ENCODE measurements at places on chromosomes 3 and 15.

GRCh38 chr3:119810018-119810435 is 28.1 kb downstream of the NR1I2 start:
- DNase-seq = no peak

- DNase-seq = peak; percentile 14
Measured at GRCh38 chr3:135966271-135966961, 888 bp downstream of the PPP2R3A start.

GRCh38 chr3:5162102-5162501 is 25.4 kb upstream of the EDEM1 start:
- no peak for DNase-seq

- DNase-seq = no peak
Measured at GRCh38 chr3:172410702-172411477, 37.4 kb downstream of the GHSR start.

- no peak for DNase-seq
Measured at GRCh38 chr3:70988111-70988510, 595.4 kb downstream of the FOXP1 start.

- DNase-seq = no peak
Measured at GRCh38 chr15:58384667-58385066, 47.1 kb upstream of the LIPC start.

GRCh38 chr3:174466471-174467054 is 392.6 kb upstream of the NAALADL2 start:
- no peak for DNase-seq

- DNase-seq = no peak
Measured at GRCh38 chr15:98826658-98827057, 178.3 kb downstream of the IGF1R start.

- no peak for DNase-seq
Measured at GRCh38 chr3:159829539-159830227, 159.0 kb upstream of the IL12A start.

DNA sequence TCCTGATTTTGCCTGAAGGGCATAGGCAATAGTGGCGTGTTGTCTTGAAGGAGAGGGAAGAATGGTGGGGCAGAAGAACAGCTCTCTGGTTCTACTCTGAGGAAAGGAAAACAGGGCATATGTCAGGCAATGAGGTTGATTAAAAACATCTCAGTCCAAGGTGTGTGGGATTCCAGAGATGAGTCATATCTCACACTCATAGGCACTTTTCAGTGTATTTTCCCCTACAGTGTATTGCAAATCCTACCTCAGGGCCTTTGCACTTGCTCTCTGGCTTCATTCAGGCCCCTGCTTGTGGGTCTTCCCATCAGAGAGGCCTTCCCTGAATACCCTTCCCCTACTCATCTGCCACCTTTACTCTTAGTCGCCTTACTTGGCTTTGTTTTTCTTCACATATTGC is 107.8 kb downstream of the SLCO3A1 start:
- DNase-seq = no peak

DNA sequence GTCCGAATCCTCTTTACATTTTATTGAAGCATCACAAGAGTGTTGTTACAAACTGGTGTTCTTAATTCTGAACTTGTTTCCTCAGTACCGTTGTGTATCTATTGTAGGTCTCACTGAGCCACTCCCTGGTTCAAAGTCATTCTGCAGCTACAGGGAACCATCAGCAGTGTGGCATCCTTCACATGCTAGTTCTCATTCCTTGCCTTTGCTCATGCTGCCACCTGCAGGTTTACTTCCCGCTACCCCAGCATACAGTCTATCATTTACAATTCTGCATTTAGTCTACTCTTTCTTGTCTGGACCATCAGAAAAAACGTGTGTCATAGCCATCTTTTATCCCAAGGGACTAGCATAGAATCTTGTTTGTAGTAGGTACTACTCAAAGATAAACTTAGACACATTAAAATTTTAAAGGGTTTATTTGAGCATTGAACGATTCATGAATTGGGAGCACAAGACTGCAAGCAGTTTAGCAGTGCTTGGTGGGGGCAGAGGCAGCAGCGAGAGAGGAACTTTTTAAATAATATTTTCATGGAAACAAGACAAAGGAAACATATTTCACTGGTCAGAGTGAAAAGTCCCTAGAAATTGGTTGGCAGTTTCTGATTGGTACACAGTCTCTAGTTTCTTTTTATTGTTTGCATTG is 402.1 kb downstream of the CADM2 start:
- peak; percentile 12 for DNase-seq

DNA sequence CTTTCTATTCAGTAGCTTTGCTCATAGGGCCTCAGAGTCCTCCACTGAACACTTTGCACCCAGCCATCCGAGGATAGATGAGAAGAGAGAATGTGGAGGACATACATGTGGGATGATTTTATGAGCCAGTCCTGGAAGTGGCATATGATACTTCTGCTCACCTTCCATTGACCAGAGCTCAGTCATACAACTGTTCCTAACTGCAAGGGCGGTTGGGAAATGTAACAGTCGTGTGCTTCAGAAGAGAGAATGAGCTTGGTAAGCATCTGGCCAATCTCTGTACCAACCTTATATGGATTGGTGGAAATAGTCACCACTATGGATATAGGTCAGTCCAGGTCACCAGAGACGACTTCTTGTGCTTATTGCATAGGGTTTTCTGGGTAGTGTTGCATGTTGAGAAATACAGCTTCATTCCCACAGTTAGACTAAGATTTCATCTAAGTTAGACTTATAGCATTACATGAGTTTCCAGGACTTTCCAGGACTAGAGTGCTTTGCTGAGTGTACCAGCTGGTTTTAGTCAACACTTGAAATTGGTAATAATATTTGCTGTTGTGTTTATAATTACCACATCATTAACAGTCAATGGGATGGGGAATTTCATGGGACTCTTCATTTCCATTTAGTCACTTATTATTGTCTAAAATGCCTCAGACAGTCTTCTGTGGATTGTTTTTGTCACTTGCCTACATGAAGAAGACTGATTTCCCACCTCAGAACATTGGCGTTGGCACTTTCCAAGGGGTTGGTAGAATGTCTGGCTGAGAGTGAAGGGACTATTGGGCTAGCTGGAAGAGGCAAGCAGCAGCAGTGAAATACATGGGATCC is 214.5 kb upstream of the ROPN1 start:
- no peak for DNase-seq

GRCh38 chr3:173225351-173225750 is 84.3 kb upstream of the SPATA16 start:
- DNase-seq = no peak

- DNase-seq = no peak
Measured at GRCh38 chr15:84886211-84886983, 1.9 kb downstream of the SLC28A1 start.
